Activated CD4-positive, alpha-beta memory T cell treated with anti-CD3 and anti-CD28 coated beads for 36 hours (primary cell): ENCODE measurements at places on chromosomes 7 and 10.

DNA sequence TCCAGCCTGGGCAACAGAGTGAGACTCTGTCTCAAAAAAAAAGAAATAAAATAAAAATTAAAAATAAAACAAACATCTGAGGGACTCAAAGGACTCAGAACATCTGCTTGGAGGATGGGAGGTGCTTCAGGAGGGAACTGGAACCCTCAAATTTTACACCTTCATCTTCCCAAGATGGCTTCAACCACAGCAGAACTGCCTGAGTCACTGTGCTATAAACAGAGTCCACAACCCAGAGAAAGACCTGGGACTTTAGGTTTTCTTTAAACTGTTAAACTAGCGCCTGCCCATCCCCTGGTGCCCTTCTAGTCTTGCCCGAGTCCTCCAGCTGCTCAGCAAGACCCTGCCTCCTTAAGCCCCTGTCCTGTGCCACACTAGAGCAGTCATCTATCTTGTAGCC lies 40.8 kb downstream of the RGS10 start:
- DNase-seq = peak; percentile 42

GRCh38 chr10:32077896-32078485 lies 21.8 kb upstream of the KIF5B start:
- DNase-seq = no peak

GRCh38 chr10:126732308-126732707 lies 61.8 kb upstream of the C10orf90 start:
- DNase-seq = no peak

DNA sequence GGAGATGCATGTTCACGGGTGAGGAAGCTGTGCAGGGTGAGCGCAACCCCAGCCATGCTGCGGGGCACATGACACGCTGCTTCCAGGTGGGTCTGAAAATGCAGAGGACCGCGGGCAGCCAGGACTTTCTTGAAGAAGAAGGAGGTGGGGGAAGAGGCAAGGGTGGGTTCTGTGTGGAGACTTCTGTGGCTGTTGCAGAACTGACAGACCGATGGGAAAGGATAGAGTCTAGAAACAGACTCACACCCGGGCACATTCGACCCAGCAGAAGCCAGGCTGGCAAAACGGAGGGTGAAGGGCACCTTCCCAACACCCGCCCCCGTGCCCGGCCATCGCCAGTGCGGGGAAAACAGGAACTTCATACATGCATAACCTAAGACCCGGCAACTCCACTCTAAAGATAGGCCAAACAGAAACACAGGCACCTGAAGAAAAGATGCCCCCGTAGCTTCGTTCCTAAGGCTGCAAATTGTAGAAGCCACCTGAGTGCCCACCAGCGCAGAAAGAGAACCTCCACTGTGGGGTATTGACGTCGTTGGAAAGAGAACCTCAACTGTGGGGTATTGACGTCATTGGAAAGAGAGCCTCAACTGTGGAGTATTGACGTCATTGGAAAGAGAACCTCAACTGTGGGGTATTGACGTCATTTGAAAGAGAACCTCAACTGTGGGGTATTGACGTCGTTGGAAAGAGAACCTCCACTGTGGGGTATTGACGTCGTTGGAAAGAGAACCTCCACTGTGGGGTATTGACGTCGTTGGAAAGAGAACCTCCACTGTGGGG lies 4.8 kb upstream of the KNDC1 start:
- DNase-seq = no peak

GRCh38 chr7:77331938-77332695 lies 84.0 kb downstream of the GSAP start:
- DNase-seq = peak; percentile 69

DNA sequence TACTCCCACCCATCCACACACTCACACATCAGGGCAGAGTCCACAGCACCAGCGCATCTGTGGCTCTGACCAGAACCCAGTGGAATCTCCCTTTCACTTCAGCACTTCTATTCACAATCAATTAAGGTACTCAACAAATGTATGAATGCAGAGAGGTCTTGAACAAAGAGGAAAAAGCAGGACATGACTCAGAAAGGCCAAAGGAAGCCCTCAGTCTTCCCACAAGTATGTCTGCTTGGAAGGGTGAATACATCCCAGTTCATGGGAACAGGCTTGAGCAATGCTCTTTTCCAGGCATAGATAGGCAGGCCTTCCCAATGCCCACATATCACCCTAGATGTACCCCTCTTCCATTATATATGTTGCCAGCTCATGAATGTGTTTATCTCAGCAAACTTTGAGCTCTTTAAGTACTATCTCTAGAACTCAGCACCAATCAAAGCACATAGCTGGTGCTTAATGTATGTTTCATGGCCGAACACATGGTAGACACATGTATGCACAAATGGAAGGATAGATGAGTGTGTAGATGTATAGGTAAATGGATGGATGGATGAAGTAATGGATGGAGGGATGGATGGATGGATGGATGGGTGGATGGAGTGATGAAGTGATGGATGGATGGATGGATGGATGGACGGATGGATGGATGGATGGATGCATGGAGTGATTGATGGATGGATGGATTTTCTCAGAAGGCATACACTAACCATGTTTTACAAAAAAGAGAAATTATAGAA lies 507.6 kb downstream of the GRID1 start:
- no peak for DNase-seq

DNA sequence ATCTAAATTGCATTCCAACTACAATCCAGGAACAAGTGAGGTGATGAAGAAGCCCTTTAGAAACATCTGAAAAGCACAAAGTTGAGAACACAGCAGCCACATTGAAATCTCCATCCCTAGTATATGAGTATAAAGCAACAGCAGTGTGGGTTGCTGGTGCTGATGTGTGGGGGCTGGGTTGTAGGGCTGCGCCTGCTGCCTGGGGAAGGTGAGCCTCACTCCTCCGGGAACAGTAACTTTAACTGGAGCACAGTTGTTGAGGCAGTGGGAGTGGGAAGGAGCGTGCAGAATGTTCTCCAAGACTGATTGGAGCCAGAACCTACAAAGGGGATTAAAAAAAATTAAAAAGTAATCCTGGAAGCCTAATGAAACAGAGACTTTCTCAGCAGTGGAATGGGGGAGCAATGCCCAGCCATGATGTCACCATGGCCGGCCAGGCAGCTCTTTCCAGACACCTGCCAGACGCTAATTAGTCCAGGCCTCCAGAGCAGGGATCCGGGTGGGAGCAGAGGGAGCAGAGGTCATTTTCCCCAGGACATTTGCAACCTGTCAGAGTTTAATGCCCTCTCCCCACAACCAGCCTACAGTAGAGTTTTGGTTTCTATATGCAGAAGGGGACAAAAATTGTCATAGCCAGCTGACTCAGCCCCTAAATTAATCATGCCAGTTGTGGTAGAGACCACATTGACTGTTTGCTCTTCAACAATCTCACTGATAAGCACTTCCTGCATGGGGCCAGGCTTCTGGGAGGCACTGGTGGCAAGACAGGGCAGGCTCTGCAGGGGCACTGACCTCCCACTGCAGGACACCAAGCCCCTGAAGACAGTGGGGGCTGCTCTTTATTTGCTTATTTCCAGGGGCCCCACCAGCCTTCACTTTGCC lies 133.0 kb upstream of the ZNF32 start:
- DNase-seq = peak; percentile 65

GRCh38 chr10:102616066-102616770 lies 28.1 kb upstream of the TRIM8 start:
- DNase-seq = no peak
